Naive thymus-derived CD4-positive, alpha-beta T cell (primary cell): ENCODE measurements at places on chromosomes 3 and 15.

- no peak overlapping the region for H3K27ac ChIP-seq
- no peaks in the 10 kb centered on the region for H3K36me3 ChIP-seq
- no peaks in the 10 kb centered on the region for H3K27me3 ChIP-seq
- H3K4me3 ChIP-seq = no peak overlapping the region
- no peak for DNase-seq
- peaks cover 8% of the 10 kb centered on the region for H3K4me1 ChIP-seq
Measured at GRCh38 chr15:70274255-70274880, 176.7 kb upstream of the TLE3 start.

DNA sequence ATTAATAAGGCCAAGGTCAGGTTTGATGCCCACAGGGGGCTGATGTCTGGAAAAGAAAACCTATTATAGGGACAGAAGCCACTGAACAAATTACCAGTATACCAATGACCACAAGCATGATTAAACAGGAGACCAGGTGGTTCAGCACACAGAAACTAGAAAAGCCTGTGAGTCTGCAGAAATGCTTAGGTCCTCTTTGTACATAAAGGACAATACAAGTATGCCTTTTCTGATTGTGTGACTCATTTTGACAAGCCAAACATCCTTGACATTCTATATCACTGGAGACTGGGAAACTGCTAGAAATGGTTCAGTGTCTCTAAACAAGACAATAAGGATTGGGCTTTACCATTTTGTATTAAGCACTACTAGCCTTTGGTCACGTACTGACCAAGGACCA, 113.2 kb upstream of the MYO5C start:
- no peak for DNase-seq
- no peaks in the 10 kb centered on the region for H3K36me3 ChIP-seq
- no peak overlapping the region for H3K4me3 ChIP-seq
- no peak overlapping the region for H3K27ac ChIP-seq
- H3K27me3 ChIP-seq = no peaks in the 10 kb centered on the region

GRCh38 chr15:91857772-91858171, 4.3 kb downstream of the SLCO3A1 start:
- peaks cover 62% of the 10 kb centered on the region for H3K4me1 ChIP-seq
- peak overlapping the region; percentile 8 for H3K4me3 ChIP-seq
- peak; percentile 80 for DNase-seq
- H3K36me3 ChIP-seq = no peaks in the 10 kb centered on the region
- peak overlapping the region; percentile 67 for H3K27ac ChIP-seq

GRCh38 chr3:78112291-78113010, 1072.6 kb downstream of the ROBO2 start:
- DNase-seq = no peak
- no peaks in the 10 kb centered on the region for H3K27me3 ChIP-seq
- H3K36me3 ChIP-seq = no peaks in the 10 kb centered on the region
- no peak overlapping the region for H3K4me3 ChIP-seq

DNA sequence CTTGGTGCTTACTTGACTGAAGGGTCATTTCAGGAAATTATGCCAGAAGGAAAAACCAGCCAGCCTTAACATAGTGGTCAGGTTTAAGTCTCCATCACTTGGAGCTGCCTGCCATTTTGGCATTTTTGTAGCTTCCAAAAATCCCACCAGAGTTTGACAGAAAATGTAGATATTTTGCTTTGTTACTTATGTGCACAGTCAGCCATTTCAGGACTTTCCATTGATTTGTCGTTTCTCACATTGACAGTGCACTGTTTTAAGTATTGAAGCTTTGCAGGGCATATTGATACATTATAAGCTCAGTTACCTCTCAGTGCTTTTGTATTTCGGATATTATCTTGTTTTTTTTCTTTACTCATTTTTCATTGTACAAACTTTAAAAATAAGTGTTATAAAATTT, 89.0 kb upstream of the ANKRD34C start:
- no peaks in the 10 kb centered on the region for H3K27me3 ChIP-seq
- H3K4me1 ChIP-seq = no peaks in the 10 kb centered on the region
- no peak overlapping the region for H3K27ac ChIP-seq

GRCh38 chr3:116643001-116643400, 66.6 kb upstream of the TUSC7 start:
- H3K4me1 ChIP-seq = no peaks in the 10 kb centered on the region
- no peaks in the 10 kb centered on the region for H3K27me3 ChIP-seq
- H3K27ac ChIP-seq = no peak overlapping the region
- no peak for DNase-seq
- no peak overlapping the region for H3K4me3 ChIP-seq

DNA sequence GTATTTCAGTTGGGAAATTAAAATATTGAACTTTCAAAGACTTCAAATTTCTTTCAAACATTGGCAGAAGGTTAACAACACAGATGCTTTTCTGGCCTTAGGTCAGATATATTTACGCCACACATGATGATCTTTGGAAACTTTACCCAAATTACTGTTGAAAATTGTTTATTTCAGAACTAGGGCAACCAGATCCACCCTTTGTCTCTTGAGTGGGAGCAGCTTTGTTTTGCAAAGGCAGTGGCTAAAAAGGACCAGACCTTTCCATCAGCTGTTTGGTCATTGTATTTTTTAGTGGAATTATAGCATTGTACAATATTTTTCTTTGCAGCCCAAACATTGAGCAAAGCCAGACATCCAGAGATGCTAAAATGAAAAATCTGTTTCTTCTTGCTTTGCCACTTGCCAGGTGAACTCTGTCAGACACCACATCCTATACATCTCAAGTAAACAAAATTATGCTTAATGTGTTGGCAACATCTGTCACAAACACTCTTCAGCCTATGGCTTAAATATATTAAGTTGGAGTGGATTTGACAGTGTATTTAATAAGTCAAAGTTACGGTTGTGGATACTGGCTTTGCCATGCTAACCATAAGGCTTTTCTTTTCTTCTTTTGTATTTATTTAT, 651.9 kb downstream of the RBMS3 start:
- no peak for DNase-seq
- no peaks in the 10 kb centered on the region for H3K36me3 ChIP-seq
- no peaks in the 10 kb centered on the region for H3K4me1 ChIP-seq
- H3K27ac ChIP-seq = no peak overlapping the region

GRCh38 chr3:45981346-45982074, 14.1 kb downstream of the FYCO1 start:
- no peaks in the 10 kb centered on the region for H3K27me3 ChIP-seq
- DNase-seq = no peak
- H3K27ac ChIP-seq = no peak overlapping the region
- H3K4me3 ChIP-seq = no peak overlapping the region
- peaks cover 12% of the 10 kb centered on the region for H3K36me3 ChIP-seq

- no peak overlapping the region for H3K27ac ChIP-seq
- no peak for DNase-seq
- H3K36me3 ChIP-seq = no peaks in the 10 kb centered on the region
- H3K4me1 ChIP-seq = peaks cover 11% of the 10 kb centered on the region
- no peak overlapping the region for H3K4me3 ChIP-seq
Measured at GRCh38 chr15:52730173-52730572, 51.0 kb upstream of the ATOSA start.

DNA sequence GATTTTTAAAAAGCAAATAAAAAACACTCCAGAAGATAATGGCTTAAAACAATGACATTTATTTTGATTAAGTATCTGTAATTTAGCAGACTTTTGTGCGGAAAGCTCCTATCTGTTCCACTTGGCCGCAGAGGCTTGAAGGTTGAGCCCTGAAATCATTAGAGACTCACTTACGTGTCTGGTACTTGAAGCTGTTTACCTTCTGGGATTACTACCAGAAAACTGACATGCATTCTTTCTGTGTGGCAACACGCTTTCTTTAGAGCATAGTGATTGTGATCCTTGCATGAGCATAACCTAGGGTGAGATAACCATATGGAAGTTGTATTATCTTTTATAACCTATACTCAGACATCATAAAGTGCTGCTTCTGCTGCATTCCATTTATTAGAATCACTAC, 298.5 kb downstream of the SI start:
- H3K36me3 ChIP-seq = no peaks in the 10 kb centered on the region
- no peaks in the 10 kb centered on the region for H3K4me1 ChIP-seq
- H3K27me3 ChIP-seq = no peaks in the 10 kb centered on the region
- no peak for DNase-seq
- H3K27ac ChIP-seq = no peak overlapping the region

- peak overlapping the region; percentile 77 for H3K27ac ChIP-seq
- H3K36me3 ChIP-seq = no peaks in the 10 kb centered on the region
Measured at GRCh38 chr3:23810343-23811184, 4.8 kb downstream of the UBE2E1 start.

DNA sequence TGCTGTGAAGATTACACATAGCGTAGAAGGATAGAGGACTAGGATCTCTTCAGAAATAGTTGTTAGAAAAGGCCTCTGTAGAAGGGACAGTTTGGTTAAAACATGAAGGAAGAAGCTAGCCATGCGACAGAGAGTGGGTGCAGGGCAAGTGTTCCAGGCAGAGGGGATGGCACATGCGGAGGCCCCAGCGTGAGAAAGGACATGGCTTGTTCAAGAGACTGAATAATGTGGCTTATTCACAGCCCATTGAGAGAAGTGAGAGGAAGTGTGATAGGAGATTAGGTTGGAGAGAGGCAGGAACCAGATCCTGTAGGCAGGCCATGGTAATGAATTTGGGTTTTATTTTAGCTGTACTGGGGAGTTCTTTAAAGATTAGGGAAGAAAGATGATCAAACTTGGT, 56.4 kb downstream of the NEO1 start:
- no peak overlapping the region for H3K4me3 ChIP-seq
- no peaks in the 10 kb centered on the region for H3K36me3 ChIP-seq
- H3K27me3 ChIP-seq = no peaks in the 10 kb centered on the region
- no peaks in the 10 kb centered on the region for H3K4me1 ChIP-seq

GRCh38 chr3:42033741-42034140, 57.4 kb upstream of the TRAK1 start:
- peaks cover 13% of the 10 kb centered on the region for H3K36me3 ChIP-seq
- H3K27ac ChIP-seq = no peak overlapping the region
- H3K4me3 ChIP-seq = no peak overlapping the region
- DNase-seq = no peak

- no peaks in the 10 kb centered on the region for H3K36me3 ChIP-seq
- no peaks in the 10 kb centered on the region for H3K27me3 ChIP-seq
- peak; percentile 44 for DNase-seq
- no peak overlapping the region for H3K4me3 ChIP-seq
- H3K27ac ChIP-seq = no peak overlapping the region
Measured at GRCh38 chr3:87167628-87168456, 59.3 kb upstream of the CHMP2B start.

- no peaks in the 10 kb centered on the region for H3K36me3 ChIP-seq
- H3K27me3 ChIP-seq = no peaks in the 10 kb centered on the region
- no peaks in the 10 kb centered on the region for H3K4me1 ChIP-seq
- no peak overlapping the region for H3K4me3 ChIP-seq
- DNase-seq = no peak
- no peak overlapping the region for H3K27ac ChIP-seq
Measured at GRCh38 chr3:119304201-119304713, 10.1 kb downstream of the ARHGAP31 start.

DNA sequence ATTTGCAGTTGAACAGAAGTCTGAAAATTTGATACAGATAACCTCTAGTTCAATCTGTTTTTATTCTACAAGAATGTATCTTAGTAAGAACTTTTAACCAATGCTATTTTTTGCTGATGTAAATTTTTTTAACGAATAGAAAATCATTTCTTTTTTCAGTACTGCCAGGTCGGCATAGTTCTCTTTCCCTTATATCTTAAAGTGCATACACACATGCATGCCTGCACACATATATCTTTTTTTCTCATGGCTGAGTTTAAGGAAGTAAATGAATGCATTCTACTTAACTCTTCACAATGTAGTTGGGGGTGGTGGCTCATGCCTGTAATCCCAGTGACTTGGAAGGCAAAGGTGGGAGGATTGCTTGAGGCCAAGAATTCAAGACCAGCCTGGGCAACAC, 48.4 kb downstream of the BLM start:
- no peak overlapping the region for H3K4me3 ChIP-seq
- H3K36me3 ChIP-seq = no peaks in the 10 kb centered on the region
- no peak overlapping the region for H3K27ac ChIP-seq
- no peaks in the 10 kb centered on the region for H3K27me3 ChIP-seq
- H3K4me1 ChIP-seq = no peaks in the 10 kb centered on the region
- no peak for DNase-seq

DNA sequence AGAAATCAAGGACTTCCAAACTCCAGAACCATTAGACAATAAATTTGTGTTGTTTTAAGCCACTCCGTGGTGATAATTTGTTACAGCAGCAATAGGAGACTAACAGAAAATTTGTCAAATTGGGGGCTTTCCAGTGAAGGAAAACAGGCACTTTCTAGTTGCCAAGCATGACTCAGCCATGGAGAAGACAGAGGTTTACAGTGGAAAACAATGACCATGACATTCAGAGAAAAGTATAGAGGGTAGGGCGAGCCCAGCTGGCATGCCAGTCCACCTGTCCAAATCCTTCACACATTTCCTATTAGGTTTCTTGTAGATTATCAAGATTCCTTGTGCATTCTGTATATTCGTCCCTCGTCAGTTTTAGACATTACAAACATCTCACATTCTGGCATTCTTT, 24.9 kb downstream of the SLCO2A1 start:
- no peaks in the 10 kb centered on the region for H3K36me3 ChIP-seq
- no peaks in the 10 kb centered on the region for H3K4me1 ChIP-seq
- H3K27me3 ChIP-seq = no peaks in the 10 kb centered on the region
- no peak overlapping the region for H3K27ac ChIP-seq
- H3K4me3 ChIP-seq = no peak overlapping the region
- DNase-seq = no peak

GRCh38 chr3:60909526-60909925, 341.7 kb downstream of the FHIT start:
- H3K27me3 ChIP-seq = no peaks in the 10 kb centered on the region
- H3K4me3 ChIP-seq = no peak overlapping the region
- H3K36me3 ChIP-seq = no peaks in the 10 kb centered on the region
- no peak for DNase-seq

DNA sequence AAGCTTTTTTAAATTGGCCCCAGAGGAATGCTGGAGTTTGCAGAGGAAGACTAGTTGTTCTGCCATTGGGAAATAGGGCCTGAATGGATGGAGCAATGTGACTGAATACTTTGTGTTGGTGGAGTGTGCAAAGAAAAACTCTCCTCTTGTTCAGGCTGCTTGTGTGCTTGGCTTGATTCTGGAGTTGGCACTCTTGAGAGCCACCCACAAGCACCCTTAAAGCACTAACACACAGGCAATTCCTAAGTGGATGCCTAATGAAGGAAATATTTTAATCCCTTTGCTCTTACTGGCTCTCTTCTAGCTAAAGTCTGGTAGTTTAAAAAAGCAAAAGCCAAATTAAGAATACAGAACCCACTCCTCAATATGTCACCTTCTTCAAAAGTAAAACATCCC, 304.4 kb upstream of the C2CD4B start:
- no peak overlapping the region for H3K27ac ChIP-seq
- H3K4me3 ChIP-seq = no peak overlapping the region
- no peak for DNase-seq
- no peaks in the 10 kb centered on the region for H3K36me3 ChIP-seq
- H3K27me3 ChIP-seq = no peaks in the 10 kb centered on the region

GRCh38 chr3:174862101-174862500, 3.0 kb downstream of the NAALADL2 start:
- H3K4me1 ChIP-seq = no peaks in the 10 kb centered on the region
- no peaks in the 10 kb centered on the region for H3K36me3 ChIP-seq
- no peak overlapping the region for H3K4me3 ChIP-seq
- H3K27ac ChIP-seq = no peak overlapping the region
